ENCODE measurements at places on chromosomes 16 and 17.

- no peak for DNase-seq
Measured at GRCh38 chr16:9081843-9082242, 9.6 kb upstream of the HAPSTR1 start.

GRCh38 chr16:1084971-1085370 is 11.1 kb downstream of the C1QTNF8 start:
- no peak for DNase-seq

DNA sequence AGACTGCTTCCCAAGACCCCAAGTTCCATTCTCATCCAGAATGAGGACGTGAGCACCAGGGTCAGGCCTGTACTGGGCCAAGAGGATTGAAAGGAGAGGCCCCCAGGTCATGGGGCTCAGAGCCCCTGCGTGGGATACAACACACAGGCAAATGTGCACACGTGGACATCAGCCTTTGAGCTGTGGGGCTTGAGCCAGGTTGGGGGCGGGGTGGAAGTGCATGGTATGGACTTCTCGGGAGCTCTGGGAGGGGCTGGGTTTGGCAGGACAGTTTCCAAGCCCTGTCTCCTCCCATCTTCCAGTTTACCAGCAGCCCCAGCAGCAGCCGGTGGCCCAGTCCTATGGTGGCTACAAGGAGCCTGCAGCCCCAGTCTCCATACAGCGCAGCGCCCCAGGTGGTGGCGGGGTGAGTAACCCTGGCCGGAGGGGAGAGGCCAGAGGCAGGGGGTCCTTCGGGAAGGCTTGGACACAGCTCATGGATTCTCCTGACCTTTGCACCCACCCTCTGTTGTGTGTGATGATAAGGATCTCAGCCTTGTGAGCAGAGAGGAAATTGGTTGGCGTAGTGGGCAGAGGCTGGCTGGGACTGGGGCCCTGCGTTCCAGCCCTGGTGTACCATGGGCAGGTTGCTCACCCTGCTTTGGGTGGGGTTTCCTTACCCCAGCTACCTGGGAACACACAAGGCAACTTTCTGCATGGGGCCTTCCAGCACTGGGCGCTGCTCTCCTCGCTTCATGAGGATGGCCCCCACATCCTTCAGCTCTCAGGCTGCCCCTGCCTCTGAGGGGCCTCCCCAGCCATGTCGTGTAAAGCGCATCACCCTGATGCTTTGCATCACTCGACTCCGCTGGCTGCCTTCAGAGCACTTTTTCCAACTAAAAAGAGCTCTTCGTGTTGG is 10.4 kb upstream of the LASP1NB start:
- DNase-seq, result no peak

- peak; percentile 47 for DNase-seq
Measured at GRCh38 chr17:39671651-39672521, 3.6 kb downstream of the PNMT start.

- DNase-seq, result no peak
Measured at GRCh38 chr17:35299135-35299534, 56.3 kb downstream of the SLFN5 start.
